Hematopoietic multipotent progenitor cell treated with erythropoietin and hydrocortisone succinate and interleukin-3 and kit ligand, for 8 days (in vitro differentiated cells): ENCODE measurements at places on chromosomes 13 and 19.

GRCh38 chr19:56692206-56692895, 20.8 kb upstream of the ZNF835 start:
- DNase-seq: no peak

DNA sequence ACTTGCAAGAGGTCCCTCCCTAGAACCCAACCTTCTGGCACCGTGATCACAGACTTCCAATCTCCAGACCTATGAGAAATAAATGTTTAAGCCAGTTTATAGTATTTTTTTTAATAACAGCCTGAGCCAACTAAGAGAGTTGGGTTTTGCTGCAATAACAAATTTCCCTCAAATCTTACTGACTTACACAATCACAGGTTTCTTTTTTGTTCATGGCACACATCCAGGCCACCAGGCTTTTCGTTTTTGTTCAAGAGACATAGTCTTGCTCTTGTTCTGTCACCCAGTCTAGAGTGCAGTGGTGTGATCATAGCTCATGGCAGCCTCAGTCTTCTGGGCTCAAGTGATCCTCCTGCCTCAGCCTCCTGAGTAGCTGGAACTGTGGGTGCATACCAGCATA, 2.0 kb upstream of the SELENOV start:
- no peak for DNase-seq

- DNase-seq: no peak
Observed at GRCh38 chr13:54859827-54860226, 1831.2 kb downstream of the OLFM4 start.

- no peak for DNase-seq
Observed at GRCh38 chr13:34637138-34637537, 304.9 kb upstream of the NBEA start.

DNA sequence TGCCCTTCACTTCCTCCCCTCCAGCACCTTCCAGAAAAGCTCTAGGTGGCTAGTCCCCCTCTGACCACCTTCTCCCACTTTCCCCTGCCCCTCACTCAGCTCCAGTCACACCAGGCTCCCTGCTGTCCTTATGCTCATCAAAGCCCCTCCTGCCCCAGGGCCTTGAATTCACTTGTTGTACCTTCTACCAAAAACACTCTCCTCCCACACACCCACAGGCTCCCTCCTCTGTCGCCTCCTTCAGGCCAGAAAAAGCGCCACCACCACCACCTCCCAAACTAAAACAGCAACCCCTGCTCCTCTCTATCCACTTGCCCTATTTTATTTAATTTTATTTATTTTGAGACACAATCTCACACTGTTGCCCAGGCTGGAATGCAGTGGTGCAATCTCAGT, 4.8 kb upstream of the CEACAM16 start:
- peak; percentile 38 for DNase-seq

- no peak for DNase-seq
Observed at GRCh38 chr13:24301434-24301833, 7.9 kb upstream of the C1QTNF9 start.

DNA sequence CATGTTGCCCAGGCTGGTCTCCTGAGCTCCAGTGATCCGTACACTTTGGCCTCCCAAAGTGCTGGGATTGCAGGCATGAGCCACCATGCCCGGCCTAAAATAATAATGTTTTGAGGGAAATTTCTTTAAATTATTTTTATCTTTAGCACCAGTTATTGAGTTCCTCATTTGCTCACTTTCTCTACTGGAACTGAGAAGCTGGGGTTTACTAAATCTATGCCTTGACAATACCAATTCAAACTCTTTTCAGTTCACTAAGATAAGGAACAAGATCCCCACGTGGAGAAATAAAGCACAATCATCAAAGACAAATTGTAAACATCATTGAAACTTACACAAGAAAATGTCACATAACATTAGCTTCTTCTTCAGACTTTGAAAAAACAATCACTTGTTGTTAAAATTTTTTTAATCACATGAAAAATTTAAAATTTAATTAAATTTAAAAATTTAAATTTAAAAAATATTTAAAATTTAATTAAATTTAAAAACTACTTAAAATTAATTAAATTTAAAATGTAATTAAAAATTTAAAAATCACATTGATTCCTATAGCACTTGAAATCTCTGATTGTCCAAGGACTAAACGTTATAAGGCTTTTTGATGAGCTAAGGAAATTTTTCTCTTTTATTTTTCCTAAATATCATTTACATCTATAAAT, 25.2 kb upstream of the XPO4 start:
- DNase-seq: no peak

- DNase-seq: no peak
Observed at GRCh38 chr13:99316657-99317256, 9.6 kb upstream of the GPR183 start.

GRCh38 chr13:31545616-31546015, 193.7 kb upstream of the RXFP2 start:
- DNase-seq: no peak

DNA sequence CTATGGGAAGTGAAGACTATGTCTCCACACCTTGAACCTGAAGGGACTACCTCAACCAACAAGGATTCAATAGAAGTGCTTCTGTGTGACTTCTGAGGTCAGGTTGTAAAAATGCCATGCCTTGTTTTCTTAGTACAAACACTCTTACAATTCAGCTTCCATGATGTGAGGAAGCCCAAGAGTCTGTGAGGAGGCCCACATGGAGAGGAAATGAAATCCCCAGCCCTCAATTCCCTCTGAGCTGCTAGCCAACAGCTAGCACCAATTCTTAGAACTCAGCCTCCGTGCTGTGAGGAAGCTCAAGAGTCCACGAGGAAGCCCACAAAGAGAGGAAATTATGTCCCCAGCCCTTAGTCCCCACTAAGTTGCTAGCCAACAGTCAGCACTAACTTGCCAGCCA, 12.6 kb upstream of the LMTK3 start:
- no peak for DNase-seq

DNA sequence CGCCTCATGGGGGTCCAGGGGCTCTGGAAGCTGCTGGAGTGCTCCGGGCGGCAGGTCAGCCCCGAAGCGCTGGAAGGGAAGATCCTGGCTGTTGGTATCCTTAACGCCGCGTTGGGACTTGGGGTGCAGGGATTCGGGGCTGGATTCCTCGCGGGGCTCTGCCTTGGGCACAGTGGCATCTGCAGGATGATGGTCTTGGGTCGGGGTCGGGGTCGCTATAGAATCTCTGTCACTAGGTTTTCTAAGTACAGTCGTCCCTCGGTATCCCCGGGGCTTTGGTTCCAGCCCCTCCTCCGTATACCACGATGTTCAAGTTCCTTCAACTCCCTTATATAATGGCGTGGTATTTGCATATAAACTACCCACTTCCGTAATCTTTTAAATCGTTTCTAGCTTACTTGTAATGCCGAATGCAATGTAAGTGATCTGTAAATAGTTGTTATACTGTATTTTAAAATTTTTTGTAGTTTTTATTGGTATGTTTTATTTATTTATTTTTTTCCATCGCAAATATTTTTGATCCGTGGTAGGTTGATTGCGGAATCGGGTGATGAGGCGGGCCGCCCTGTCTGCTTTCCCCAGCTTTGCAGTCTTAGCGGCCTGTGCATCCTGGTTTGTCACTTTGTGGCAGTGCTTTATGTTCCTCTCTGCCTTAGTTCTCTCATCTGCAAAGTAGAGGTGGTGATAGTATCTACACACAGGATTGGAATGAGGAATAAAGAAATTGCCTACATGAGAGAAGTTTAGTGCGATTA, 606 bp downstream of the ERCC5 start:
- peak; percentile 69 for DNase-seq

DNA sequence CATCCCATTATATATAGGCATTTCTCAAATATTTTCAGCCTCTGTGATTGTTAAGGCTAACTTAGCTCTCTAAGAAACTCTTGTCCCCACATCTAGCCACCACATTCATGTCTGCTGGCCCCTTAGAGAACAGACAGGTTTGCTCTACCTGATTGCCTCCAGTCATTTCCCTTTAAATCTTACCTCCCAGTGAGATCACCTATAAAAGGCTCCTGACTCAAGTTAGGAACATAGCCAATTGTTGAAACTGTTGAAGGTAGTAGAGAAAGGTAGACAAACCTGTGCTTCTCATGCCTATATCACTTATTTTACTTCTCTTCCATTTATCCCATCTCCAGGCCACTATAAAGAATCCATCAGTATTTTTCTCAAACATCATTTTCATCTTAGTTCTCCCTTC, 771.4 kb downstream of the DIAPH3 start:
- DNase-seq: no peak

DNA sequence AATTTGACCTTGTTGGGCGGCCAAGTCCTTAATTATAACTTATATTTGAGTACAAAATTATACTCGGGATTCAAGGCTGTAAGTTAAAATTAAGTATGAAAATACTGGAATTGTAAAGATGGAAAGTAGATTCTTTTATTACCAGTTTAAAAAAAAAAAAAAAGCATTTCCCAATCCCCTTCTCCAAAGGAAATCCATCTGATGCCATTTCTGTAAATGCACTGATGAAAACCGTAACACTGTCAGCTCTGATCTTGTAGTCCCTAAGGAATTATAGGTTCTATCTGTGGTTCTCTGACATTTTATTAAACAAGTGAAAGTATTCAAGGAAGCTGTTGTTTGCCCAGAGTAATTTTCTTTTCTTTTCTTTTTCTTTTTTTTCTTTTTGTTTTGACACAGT, 41.6 kb upstream of the HNRNPA1L2 start:
- DNase-seq: no peak

DNA sequence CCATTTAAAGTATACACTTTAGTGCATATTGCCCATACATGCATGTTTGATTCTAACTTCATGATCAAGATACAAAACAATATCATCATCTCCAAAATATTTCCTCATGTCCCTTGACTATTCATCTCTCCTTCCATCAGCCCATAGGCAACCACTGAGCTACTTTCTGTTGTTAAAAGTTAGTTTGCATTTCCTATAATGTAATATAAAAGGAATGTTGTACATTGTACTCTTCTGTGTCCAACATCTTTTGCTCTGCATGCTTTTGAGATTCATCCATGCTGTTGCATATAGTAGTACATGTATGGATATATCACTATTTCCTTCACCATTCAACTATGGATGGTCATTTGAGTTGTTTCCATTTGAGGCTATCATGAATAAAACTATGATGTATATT, 74.7 kb downstream of the ITGBL1 start:
- no peak for DNase-seq

GRCh38 chr19:42345191-42345812, 19.9 kb downstream of the MEGF8 start:
- DNase-seq: no peak

DNA sequence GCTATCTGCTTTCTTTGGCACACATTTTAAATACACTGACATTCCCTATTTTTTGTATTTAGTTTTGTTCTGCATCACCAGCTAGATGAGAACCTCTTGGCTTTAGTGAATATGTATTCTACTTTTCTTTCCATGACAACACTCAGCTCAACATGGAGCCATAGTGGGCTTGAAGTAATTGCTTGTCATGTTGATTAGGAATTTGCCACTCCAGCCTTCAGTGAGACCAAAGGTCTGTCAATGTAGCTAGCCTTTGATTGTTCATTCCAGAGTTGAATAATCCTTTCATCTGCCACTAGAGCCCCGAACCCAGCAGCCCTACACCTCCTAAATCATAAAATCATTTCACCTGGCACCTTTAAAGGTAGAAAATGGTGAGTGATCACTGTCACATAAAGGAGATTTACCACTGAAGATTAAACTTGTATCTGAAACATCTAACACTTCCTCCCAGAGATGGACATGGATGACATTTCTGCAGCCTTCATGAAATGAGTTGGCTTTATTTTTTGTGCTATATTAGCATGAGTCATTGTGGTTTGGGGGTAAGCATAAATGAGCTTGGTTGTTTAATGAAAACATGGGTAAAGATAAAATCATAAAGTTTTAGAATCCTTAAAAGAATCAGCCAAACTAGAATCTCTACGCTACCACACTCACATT, 29.2 kb upstream of the GARRE1 start:
- peak; percentile 32 for DNase-seq

- DNase-seq: no peak
Observed at GRCh38 chr13:112959206-112959605, 9.8 kb upstream of the MCF2L start.

- DNase-seq: no peak
Observed at GRCh38 chr19:55546011-55546410, 668 bp upstream of the SBK3 start.
